ENCODE measurements at places on chromosomes 12 and 14.

DNA sequence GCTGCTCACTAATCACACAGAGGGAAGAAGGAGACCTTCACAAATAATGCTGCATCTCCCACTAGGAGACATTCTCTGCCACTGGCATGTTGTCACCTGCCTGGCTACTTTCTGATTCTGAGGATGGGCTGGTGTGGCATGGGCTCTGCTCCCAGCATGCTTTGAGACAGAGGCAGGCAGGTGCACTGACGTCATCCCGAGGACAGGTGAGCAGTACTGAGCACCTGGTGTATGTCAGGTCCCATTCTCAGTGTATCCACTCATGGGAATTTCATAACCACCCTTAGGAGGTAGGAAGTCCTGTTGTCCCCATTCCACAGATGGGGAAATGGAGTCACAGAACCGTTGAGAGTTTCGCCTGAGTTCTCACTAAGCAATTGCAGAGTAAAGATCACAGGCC is 597.9 kb downstream of the VRK1 start:
- DNase-seq = no peak

DNA sequence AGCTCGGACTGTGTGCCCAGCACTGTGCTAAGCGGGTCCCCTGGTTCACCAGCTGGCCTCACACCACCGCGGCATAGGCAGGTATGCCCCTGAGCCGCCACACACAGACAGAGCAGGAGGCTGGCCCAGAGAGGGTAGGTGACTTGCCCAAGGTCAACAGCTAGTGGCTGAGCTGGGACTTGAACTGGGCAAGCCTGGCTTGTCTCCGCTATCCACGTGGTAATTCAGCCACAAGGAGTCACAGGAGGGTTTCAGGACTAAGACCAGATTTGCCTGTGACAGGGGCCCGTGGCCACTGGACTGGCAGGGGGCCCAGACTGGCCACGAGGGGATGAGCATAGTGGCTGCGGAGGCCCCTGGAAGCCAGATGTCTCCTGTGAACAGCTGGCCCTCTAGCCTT is 47.7 kb downstream of the NCOR2 start:
- no peak for DNase-seq

- peak; percentile 18 for DNase-seq
Measured at GRCh38 chr14:92898566-92899131, 24.3 kb upstream of the CHGA start.

DNA sequence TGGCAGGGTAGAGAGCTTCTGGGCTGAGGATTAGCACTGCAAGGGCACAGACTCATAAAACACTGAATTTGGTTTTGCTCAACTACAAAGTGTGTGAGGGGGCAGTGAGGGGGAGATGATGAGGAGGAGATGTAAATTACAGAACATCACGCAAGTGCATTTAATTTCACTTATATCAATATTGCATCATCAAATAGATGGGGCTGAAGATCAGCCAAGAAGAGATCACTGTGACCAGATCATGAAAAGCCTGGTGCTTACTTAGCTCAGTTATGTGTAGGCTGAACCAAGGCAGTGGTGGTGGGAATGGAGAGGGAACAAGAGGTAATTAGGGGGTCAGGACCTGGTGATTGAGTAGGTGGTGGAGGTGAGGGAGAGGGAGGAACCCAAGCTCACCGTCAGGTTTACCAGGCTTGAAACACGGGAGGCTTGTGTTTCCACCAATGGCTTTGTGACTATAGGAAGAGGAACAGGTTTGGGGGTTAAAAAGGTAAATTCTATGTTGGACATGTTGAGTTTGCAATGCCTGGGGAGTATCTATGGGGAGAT is 11.3 kb downstream of the FOS start:
- DNase-seq = no peak

- no peak for DNase-seq
Measured at GRCh38 chr12:93198086-93198485, 179.6 kb upstream of the NUDT4 start.

DNA sequence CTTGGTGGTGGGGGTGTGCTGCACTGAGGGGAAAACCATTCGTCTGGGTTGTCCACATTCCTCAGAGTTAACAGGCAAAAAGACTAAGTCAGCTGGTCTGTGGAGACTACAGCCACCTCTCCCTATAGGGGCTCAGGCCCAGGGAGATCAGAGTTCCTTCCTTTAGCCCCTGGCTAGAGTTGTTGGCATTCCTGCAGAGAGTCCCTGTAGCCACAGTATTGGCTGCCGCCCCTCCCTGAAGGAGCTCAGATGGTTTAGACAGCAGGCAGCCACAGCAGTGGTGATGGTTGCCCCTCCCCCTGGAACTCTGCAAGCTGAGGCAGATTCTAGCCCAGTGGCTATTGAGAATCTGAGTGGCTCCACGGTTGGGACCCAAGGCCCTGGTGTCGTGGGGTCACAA is 1072.5 kb upstream of the ATXN7L3B start:
- no peak for DNase-seq

- DNase-seq = no peak
Measured at GRCh38 chr14:20679907-20680306, 4.5 kb upstream of the RNASE4 start.

DNA sequence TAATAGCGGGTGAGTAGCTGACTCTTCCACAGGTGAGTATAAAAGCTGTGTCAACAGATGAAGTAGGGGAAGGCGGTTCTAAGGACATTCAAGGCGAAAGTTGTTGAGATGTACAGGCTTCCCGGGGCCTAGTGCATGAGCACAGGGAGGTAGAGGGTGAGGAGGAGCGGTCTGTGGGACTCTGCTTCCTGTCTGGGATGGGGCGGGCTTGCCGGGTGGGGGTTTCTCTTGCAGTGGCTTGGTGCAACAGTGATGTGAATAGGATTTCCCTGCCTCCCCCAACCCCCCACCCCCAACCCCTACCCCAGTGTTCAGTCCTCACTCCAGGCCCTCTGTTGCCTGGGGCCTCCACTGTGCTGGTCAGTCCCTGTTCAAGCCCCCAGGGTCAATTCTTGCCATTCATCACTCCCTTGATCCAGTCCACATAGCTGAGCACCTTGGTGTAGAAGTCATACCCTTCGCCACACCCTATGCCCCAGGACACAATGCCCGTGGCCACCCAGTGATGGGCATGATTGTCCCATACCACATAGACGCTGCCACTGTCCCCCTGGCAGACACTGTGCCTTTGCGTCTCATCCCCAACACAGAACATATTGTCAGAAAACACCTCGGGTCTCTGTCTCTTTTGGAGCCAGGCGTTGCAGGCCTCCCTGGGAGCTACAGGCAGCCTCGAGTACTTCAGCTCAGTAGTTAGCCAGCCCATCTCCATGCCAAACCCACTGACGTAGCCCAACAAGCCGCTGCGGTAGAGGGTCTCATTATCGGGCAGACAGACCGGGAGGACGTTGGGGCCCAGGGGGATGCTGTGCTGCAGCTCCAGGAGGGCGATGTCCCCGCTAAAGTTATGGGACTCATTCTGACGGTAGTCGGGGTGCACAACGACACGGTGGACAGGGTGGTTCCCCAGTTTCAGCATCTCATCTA is 4.0 kb upstream of the C1R start:
- no peak for DNase-seq

DNA sequence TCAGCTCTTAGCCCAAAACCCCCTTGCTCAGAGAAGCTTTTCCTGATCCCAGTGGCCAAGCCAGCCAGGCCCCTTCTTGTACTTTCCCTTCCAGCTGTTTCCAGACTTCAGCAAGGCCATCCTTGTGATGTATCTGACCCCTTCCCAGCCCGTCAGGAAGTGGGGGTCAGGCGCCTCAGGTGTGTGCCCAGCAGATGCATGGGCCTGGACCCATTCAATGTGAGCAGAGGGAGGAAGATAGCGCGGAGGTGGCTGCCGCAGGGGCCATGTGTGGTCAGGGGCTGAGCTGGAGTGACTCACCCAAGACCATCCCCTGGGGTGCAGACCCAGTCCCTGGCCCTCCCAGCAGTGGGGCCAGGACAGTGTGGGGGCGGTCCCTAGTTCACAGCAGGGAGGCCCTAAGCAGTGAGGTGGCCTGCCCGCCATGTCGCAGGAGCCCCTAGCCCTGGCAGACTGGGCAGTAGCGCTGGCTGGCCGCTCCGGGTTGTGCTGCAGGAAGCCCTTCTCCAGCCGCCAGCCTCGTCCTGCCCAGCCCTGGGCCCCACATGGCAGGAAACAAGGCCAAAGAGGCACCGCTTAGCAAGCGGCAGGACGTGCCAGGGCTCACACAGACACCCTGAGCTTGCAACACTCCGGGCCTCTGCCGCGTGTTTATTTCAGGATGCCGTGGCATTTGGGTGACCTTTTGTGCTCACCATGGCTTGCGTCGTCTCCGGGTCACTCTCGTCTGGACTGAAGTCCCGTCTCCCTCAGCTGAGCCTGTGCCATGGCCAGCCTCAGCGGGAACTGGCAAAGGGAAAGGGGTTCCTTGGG is 12.0 kb downstream of the ADSS1 start:
- DNase-seq = no peak

GRCh38 chr14:94868772-94869072 is 98.8 kb upstream of the GSC start:
- no peak for DNase-seq

DNA sequence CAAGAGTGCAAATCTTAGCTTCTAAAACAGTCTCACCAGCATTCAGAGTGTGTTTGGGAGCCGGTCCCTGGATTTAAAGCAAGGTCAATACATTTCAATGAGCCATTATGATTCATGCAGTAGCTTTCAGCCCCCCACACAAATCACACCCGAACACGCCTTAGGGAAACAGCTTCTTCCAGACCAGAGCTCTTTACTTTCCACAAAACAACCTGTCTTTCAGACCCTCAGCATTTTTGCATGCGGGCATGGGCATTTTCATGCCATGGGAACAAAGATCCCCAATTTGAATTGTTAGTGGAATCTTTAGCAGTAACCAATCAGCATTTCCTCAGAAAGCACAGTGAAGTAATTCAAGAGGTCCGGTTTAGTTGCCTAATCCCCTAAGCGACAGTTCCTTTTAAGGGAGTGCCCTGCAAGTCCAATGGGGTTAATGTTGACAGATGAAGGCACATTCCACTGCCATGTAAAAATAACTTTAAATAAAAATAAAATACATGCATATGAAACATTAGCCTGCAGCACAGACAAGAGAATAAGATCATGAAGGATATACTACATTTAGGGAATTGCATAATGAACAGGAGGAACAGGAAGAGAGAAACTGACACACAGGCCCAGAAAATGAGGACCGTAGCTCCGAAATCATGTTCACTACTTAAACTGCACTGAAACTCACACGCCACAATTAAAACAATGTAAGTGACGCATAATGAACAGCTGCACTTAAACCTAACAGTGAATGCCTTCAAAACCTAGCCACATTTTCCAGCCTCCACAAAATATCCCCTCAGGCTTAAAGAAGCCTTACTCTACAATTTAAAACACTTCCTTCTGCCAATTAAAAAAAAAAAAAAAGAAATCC is 4.0 kb downstream of the VPS37B start:
- DNase-seq = no peak

DNA sequence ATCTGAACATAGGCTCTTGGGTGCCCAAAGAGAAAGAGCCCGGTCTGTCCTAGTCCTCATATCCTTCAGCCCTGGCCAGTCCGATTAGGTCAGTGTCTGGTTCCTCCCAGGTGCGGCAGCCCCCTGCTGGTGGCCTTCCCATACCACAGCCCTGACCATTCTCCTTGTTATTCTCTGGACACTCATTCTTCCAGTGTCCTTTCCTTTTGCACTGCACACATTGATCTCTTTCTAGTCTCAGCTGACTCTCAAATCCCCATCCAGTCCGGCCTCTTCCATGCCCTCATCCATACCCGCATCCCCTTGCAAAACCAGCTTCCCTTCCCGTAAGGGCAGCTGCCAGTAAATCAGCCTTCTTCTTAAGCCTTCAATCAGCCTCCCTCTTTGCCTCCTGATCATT is 1316.3 kb downstream of the TMEM121 start:
- no peak for DNase-seq

DNA sequence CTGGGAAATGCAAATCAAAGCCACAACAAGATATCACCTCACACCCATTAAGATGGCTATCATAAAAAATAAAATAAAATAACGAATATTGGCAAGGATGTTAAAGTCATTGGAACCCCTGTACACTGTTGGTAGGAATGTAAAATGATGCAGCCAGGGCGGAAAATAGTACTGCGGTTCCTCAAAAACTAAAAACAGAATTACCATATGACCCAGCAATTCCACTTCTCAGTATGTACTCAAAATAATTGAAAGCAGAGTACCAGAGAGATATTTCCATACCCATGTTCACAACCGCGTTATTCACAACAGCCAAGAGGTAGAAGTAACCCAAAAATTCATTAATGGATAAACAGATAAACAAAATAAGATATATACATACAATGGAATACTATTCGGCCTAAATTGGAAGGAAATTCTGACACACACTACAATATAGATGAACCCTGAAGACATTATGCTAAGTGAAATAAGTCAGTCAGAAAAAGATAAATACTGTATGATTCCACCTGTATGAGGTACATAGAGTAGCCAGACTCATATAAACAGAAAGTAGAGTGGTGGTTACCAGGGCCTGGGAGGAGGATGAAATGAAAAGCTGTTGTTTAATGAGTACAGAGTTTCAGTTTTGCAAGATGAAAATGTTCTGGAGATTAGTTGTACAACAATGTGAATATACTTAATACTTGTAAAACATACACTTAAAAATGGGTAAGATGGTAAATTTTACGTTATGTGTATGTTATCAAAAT is 84.6 kb downstream of the TXNDC16 start:
- DNase-seq = peak; percentile 41

DNA sequence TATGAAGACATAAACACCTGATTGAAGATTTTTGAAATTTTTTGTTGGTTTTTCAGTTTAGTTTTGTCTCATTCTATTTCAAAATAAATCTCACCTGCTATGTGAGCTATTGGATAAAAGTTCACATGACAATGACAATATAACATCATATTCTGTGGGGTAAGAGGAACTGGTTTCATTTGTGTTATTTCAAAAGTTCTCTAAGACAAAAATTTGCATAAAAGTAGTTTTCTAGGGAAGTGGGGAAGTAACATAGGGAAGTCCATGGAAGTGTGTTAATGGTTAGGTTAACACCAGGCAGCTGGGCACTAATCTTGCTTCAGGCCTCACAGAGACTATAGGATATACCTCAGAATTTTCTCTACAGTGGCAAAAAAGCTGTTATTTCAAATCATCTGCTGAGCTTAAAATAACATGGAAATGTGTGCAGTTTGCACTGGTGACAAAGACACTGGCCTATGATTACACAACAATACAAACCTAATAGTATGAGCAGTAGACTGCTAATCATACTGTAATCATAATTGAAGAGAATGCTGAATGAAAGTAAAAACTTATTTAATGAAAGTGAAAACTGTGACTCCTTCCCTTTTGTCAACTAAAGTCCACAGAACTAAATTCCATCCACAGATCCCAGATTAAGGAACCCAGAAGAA is 710.6 kb upstream of the TMEM132C start:
- DNase-seq = no peak

GRCh38 chr12:120485961-120486881 is 9.7 kb upstream of the DYNLL1 start:
- no peak for DNase-seq

All from activated CD4-positive, alpha-beta T cell treated with anti-CD3 and anti-CD28 coated beads, Interleukin-2, Interleukin-6, amounts not matched to agents 100 ng/mL and 50 ng/mL, durations not matched to agents 16 hours and 8 hours (primary cell).